T-cell (primary cell): ENCODE measurements at places on chromosomes 6 and 20.

GRCh38 chr6:45966797-45967196, 48.9 kb downstream of the CLIC5 start:
- DNase-seq: no peak
- H3K27ac ChIP-seq: no peak overlapping the region
- H3K4me1 ChIP-seq: no peaks in the 10 kb centered on the region
- H3K27me3 ChIP-seq: no peaks in the 10 kb centered on the region
- H3K36me3 ChIP-seq: no peaks in the 10 kb centered on the region
- H3K4me3 ChIP-seq: no peak overlapping the region

- peak overlapping the region; percentile 87 for H3K4me3 ChIP-seq
- peaks cover 29% of the 10 kb centered on the region for H3K4me1 ChIP-seq
- DNase-seq: no peak
Measured at GRCh38 chr6:17705428-17705777, 1.3 kb downstream of the NUP153 start.

GRCh38 chr20:48527771-48528170, 300.0 kb downstream of the PREX1 start:
- H3K4me3 ChIP-seq: no peak overlapping the region
- H3K27ac ChIP-seq: no peak overlapping the region
- H3K36me3 ChIP-seq: no peaks in the 10 kb centered on the region

DNA sequence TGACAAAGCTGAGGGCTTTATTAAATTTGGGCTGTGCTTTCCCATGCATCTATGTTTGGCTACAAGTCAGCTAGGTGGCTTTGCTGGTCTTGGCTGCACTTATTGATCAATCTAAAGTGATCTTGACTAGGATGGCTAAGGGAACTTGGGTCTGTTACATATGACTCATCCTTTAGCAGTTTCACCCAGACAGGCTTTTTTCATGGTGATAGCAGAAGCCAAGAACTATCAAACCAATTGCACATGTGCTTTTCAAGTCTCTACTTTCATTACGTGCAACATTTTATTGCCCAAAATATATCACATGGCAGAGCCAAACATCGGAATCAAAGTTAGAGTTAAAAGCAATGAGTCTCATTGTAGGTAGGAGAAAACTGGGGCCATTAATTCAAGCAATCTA, 626.3 kb downstream of the TENT5A start:
- no peak for DNase-seq
- no peaks in the 10 kb centered on the region for H3K36me3 ChIP-seq

DNA sequence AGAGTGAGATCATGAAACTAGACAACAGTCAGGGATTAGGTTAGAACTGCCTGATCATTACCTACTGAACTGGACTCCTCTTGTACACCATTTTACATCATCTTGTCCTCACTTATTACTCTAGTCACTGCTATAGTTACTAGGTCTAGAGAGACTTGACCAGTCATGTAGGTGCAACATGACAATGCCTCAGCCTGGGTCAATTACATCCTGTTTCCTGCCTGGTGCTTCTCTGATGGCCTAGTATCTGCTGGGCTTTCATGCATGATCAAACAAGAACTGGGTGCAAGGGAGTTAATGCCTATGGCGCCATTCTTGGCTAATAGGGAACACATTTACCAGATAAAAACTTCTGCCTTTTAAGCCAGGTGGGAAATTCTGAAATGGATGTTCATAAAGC, 39.2 kb upstream of the MMS22L start:
- H3K27ac ChIP-seq: no peak overlapping the region
- H3K4me1 ChIP-seq: no peaks in the 10 kb centered on the region
- H3K27me3 ChIP-seq: no peaks in the 10 kb centered on the region

DNA sequence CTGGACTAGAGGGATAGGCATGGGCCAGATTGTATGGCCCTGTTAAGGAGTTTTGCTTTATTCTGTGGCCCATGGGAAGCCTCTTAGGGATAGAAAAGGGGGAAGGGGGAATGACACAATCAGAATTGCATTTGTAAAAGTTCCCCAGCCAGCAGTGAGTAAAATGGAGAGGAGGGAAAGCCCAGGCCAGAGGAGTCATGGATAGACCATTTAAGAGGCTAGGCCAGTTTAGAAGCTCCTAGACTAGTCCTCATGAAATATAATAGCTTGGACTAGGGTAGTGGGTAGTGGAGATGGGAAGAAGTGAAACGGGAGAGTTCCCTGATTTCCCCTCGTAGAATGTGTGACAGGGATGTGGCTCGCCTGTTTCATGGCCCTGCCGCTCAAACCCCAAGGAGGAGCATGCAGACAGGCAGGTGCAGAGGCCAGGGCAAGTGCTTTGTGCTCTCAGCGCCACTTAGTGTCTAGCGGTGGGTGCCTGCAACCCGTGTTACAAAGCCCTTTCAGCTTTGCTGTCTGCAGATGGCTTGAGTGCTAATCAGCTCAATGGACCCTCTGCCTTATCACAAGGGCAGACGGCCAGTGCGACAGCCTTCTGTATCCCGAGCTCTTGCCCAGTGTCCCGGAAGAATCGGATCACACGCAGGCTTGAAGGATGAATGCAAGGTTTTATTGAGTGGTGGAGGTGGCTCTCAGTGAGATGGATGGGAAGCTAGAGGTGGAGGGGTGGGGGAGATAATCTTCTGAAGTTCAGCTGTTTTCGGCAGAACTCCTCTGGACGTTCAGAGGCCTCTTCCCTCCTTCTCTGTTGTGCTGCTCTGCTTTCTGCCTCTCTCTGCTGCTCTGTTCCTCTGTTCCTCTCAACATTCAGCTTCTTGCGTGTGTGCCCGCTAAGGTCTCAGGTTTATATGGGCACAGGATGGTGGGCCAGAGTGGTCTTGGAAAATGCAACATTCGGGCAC, 141.1 kb downstream of the CEP57L1 start:
- H3K36me3 ChIP-seq: no peaks in the 10 kb centered on the region
- no peaks in the 10 kb centered on the region for H3K4me1 ChIP-seq
- H3K27me3 ChIP-seq: no peaks in the 10 kb centered on the region
- no peak overlapping the region for H3K27ac ChIP-seq
- H3K4me3 ChIP-seq: no peak overlapping the region

- H3K4me1 ChIP-seq: no peaks in the 10 kb centered on the region
- no peak overlapping the region for H3K4me3 ChIP-seq
- no peak for DNase-seq
- H3K36me3 ChIP-seq: no peaks in the 10 kb centered on the region
- H3K27ac ChIP-seq: no peak overlapping the region
Measured at GRCh38 chr6:133945158-133945557, 7.9 kb upstream of the TBPL1 start.

DNA sequence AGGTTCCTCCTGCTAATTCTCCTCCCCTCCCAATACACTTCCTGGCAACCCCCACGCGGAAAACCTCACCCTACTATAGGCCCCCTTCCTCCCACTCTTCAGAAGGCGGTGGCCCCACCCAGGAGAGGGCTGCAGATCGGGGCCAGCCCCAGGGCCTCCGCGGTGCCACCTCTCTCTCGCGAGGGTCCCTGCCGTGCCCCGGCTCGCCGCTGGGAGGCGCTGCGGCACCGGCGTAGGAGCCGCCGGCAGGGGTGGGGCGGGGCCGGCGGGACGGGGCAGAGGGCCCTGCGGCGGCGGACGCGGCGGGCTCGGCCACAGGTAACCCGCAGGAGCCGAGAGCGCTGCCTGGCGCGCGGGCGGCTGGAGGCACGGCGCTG, at the start of gene ANKRD6:
Gene ANKRD6, plus strand, starts transcription at position 278 of the 377 bp plus-strand sequence. CDS start 133,825 bp downstream, outside the sequence.
- H3K4me1 ChIP-seq: peaks cover 15% of the 10 kb centered on the region
- no peaks in the 10 kb centered on the region for H3K36me3 ChIP-seq
- peak; percentile 80 for DNase-seq
- H3K4me3 ChIP-seq: peak within 1 kb of the TSS; percentile 61
- H3K27ac ChIP-seq: peak within 1 kb of the TSS; percentile 23

GRCh38 chr6:119653329-119653728, 303.8 kb upstream of the MAN1A1 start:
- no peaks in the 10 kb centered on the region for H3K4me1 ChIP-seq
- H3K4me3 ChIP-seq: no peak overlapping the region
- no peak for DNase-seq
- H3K36me3 ChIP-seq: no peaks in the 10 kb centered on the region
- H3K27ac ChIP-seq: no peak overlapping the region

- H3K27me3 ChIP-seq: no peaks in the 10 kb centered on the region
- no peak for DNase-seq
- H3K36me3 ChIP-seq: no peaks in the 10 kb centered on the region
- no peak overlapping the region for H3K4me3 ChIP-seq
- H3K4me1 ChIP-seq: no peaks in the 10 kb centered on the region
Measured at GRCh38 chr6:50963952-50964351, 145.3 kb downstream of the TFAP2B start.

DNA sequence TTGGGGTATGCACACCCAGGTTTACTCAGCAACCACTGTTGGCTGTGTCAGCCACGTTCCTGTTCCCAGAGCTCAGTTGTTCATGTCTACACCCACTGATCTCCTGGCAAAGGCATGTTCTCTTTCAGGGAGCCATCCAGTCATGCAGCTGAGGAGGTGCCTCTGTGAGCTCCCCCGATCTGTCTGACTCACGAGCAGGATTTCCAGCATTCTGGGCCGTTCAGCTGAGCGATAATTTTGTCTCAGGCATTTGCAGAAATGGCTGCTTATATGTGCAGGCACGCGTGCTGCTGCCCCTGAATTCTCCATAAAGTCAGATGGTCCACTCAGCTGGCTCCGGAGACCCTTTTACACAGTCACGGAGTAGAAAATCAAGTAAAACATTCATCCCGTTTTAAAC, 78.4 kb upstream of the IYD start:
- H3K4me1 ChIP-seq: no peaks in the 10 kb centered on the region
- H3K36me3 ChIP-seq: no peaks in the 10 kb centered on the region
- no peak for DNase-seq

GRCh38 chr6:88238065-88238464, 71.9 kb upstream of the CNR1 start:
- H3K27ac ChIP-seq: no peak overlapping the region
- no peaks in the 10 kb centered on the region for H3K27me3 ChIP-seq
- no peak overlapping the region for H3K4me3 ChIP-seq
- no peaks in the 10 kb centered on the region for H3K36me3 ChIP-seq
- no peaks in the 10 kb centered on the region for H3K4me1 ChIP-seq
- DNase-seq: peak; percentile 1

DNA sequence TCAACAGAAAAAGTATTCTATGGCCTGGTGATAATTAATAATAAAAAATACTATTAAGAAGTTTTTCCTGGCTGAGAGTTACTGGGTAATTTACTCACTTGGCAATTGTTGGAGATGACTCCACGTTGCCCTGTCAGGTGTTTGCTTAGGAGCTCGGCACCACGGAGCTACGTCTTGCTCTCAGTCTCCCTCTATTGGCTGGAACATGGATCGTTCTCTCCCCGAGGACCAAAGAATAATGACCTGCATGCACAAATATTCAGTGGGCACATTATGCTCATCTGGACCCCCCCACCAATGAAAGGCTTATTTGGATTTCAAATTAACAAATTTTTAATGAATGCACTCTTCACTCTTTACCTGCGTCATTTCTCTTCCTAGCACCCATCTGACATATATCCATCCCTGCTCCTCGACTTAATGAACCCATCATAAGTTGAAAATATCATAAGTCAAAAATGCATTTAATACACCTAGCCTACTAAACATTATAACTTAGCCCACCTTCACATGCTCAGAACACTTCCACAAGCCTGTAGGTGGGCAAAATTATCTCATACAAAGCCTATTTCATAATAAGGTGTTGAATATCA, 71.0 kb upstream of the CD83 start:
- DNase-seq: peak; percentile 24
- H3K27ac ChIP-seq: no peak overlapping the region
- no peaks in the 10 kb centered on the region for H3K4me1 ChIP-seq
- H3K36me3 ChIP-seq: no peaks in the 10 kb centered on the region
- H3K4me3 ChIP-seq: no peak overlapping the region
